ENCODE measurements at places on chromosomes 16 and 17. TPM values are rescaled to one million over a fixed set of nuclear protein-coding genes. Genes with fewer than 3 reads are reported as not detected.

Gene IRX3
- 2.4 TPM for total RNA-seq

DNA sequence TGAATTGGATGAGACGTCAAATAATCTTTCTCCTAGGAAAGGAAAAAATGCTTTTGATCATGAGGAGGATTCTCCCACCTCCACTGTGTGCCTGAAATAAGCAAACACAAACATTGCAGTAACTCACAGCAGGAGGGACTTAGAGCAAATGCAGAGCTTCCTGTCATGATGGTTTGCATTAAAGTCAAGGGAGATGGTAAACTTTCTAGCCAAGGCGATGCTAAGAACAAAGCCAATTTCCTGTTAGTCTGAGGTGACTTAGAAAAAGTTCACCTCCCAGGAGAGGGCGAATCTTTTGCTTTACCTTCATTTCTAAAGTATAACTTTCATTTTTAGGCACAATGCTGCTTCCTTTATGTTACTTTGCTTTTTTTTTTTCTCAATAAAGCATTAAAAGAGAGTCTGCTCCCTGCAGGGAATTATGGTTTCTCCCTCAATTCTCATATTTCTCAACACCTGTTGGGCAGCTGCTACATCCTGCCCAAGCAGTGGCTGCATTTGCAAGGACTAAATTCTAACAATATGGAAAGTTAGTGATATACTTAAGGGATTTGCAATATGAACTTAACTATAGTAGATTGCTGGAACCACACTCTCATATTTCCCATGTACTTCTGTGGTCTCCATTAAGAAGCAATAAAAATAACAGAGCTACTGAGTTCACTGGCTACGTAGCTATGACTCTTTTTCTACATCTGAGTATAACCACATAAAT, 175.6 kb downstream of the PCTP start:
- no peak for DNase-seq

Gene HOXB13
- total RNA-seq = not detected

- DNase-seq = no peak
Measured at GRCh38 chr17:4807605-4808377, 839 bp downstream of the PLD2 start.

Gene WFIKKN1
- total RNA-seq = 0.06 TPM

Gene PIK3R6
- total RNA-seq = 1.2 TPM

Gene PPP4C
- total RNA-seq = 117 TPM

Gene COL1A1
- total RNA-seq = 118 TPM

DNA sequence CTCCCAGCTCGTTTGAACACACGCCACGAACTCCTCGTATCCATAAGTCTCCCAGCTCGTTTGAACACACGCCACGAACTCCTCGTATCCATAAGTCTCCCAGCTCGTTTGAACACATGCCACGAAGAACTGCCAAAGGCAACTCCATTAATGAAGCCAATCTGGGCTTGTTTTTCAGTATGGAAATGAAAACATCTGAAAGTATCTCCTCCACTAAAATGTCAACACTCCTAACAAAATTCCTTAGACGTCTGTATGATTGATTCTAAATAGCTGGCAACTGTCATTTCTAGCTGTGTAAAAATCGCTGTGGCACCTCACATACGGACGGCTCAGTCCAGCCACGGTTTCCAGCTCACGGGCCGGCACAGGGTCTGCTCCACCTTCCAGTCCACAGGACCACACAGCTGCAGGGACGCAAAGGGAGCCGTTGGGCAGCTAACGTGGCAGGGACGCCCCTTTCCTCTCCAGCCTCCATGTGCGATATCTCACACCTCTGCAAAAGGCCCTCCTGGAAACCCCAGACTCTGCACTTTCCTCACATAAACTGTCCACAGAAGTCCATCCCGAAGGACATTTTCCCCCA, 67.1 kb upstream of the METRNL start:
- no peak for DNase-seq

- no peak for DNase-seq
Measured at GRCh38 chr16:87426423-87427215, 34.5 kb downstream of the MAP1LC3B start.

- DNase-seq = no peak
Measured at GRCh38 chr16:9013508-9013864, 49.8 kb upstream of the USP7 start.

Gene KRTAP4-6
- total RNA-seq = not detected

DNA sequence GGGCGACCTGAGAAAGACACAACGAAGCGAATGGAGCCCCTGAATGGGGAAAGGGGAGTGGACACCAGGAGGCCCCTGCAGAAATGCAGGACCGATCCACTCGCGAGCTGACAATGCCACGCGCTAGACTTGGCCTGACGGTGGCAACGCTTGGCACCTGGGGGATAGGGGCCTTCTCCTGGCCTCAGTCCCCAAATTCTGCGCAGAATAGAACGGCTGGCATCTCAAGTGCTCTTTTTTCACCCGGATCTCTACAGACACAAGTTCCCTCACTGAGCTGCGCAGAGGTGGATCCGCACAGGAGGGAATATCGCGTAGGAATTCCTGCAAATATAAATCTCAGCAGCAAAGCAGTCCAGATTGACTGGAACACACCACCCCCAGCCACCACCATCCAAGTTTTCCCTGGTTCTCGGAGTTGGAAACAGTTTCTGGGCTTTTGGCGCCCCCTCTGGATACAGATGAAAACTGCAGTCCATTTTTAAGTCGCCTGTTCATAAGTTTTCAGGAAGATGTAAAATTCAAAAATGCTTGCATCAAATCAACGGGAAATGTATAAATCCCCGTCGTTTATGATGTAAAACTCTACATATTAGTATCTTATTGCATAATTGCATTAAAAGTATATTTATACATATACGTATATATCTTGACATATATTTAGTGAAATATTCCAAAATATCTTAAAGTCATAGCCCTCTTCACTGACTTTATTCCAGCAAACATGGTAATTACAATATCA, 2.3 kb upstream of the SOX9 start:
- peak; percentile 12 for DNase-seq

Gene ELMO3
- total RNA-seq = 0.53 TPM

Gene FAM234A
- total RNA-seq = 112 TPM

Gene TVP23C
- total RNA-seq = 24.2 TPM

Gene AARSD1
- total RNA-seq = 34.1 TPM

Gene NR1D1
- 5.1 TPM for total RNA-seq

Gene RTN4RL1
- total RNA-seq = not detected

- no peak for DNase-seq
Measured at GRCh38 chr17:38749223-38750043, 1.3 kb upstream of the PCGF2 start.

GRCh38 chr17:65147955-65148354, 10.8 kb downstream of the RGS9 start:
- DNase-seq = no peak

- DNase-seq = no peak
Measured at GRCh38 chr17:11239379-11239970, 1.5 kb upstream of the SHISA6 start.

DNA sequence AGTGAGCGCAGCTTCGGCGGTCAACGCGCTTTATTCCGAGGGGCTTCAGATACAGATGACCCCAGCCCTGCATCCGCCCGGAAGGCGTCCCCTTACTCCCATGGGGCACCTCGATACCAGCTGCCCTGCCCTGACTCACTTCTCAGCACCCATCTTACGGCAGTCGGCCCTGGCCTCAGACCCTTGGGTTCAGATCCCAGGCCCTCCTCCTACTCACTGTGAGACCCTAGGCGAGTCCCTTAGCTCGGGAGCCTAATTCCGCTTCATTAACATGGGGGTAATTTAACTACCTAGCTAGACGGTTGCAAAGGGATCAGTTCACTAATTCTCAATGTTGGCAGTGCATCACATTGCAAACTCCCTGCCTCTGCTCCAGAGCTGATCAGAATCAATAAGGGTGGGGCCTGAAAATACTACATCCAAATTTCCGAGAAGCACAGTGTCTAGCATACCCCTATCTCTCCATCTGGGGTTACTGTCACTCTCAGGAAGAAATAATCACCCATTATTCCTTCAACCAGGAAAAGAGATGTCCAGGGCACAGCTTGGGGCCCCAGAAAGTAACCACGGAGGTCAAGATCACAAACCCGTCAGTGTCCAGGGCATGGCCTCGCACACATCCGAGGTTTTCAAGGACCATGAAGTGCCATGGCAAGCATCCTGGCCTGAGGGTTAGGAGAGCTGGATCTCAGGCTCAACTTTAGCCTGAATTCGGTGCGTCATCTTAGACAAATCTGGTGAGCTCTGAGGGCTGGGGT, 415 bp upstream of the FLOT2 start:
- no peak for DNase-seq

DNA sequence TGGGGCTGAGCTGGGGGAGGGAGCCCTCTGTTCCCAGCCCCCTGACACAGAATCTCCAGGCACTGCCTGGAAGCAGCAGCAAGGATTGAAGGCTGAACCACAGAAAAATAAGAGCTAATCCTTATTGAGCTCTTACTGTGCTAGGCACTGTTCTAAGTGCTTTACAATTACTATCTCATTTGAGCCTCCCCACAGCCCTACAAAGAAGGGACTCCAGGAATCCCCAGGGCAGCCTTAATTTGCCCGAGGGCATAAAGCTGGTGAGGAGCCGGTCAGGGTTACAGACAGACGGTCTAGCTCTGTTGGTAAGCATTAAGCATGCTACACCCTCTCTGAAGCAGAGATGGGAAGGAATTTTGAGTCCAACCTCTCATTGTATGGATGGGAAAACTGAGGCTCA, 7.0 kb downstream of the SAMD14 start:
- DNase-seq = no peak

DNA sequence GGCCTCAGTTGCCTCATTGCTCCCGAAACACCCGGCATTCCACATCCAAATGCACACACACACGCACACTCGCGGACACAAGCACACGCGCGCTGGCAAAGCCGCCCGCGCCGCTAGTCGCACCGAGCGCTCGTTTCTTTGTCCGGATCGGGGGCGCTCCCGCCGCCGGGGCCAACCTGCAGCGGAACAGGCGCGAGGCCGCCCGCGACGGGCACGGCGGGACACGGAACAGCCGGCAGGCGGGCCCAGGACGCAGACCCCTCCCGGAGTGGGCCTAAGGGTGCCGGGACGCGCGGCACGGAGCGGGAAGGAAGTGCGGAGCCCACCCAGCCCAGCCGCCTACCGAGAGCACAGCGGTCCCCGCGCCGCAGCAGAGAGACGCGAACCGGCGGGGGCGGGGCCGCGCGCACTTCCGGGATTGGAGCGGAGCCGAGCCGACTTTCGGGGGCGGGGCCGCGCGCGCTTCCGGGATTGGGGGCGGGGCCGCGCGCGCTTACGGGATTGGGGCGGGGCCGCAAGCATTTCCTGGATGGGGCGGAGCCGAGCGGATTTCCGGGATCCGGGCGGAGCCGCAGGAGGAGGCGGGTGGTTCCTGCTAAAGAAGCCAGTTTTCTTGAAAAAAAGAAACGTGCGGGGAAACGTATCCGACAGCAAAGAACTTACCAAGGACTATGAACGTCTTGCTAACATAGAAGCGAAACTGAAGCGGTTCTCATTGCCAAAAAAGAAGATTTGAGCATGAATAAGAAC, at the start of gene CYBC1:
Gene CYBC1, minus strand, starts transcription at position 396 of the 750 bp plus-strand sequence. CDS start 1,498 bp downstream, outside the sequence.
- peak; percentile 57 for DNase-seq

- no peak for DNase-seq
Measured at GRCh38 chr17:81707725-81708646, 4.1 kb upstream of the SLC25A10 start.

DNA sequence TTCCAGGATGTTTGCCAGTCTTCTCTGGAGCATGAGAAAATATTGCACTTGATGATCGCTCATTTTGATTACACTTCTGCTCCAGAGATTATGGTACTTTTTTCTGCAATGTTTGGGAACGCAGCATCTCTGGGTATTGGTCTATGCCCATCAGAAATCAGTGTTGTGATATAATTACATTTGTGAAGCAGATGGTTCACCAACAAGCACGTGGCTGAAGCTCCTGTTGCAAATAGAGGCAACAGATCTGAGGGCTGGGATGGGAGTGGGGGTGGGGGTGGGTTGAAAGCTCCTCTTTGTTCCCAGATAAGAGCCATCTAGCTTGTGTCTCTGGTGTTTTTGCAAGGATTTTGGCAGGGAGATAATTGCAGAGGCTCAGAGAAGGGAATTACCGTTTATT, 252.3 kb downstream of the SHISA9 start:
- no peak for DNase-seq

Gene MYO15B
- 5.6 TPM for total RNA-seq

DNA sequence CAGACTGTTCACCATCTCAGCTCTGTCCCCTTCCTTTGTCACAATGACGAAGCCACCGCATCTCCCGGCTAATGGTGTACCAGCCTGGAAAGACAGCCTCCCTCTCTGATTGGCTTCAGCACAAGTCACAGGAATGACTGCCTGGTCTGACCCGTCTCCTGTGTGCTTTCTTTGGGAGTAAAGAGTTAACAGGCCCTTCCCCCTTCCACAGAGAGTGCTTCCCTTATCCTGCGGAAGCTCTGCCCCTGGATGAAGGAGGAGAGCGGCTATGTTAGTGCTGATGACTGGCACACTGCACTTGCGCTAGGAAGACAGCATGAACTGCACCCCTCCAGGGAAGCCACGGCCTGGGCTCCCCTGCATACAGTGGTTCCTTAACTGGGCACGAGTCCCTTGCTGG, 11.3 kb downstream of the USB1 start:
- DNase-seq = no peak

DNA sequence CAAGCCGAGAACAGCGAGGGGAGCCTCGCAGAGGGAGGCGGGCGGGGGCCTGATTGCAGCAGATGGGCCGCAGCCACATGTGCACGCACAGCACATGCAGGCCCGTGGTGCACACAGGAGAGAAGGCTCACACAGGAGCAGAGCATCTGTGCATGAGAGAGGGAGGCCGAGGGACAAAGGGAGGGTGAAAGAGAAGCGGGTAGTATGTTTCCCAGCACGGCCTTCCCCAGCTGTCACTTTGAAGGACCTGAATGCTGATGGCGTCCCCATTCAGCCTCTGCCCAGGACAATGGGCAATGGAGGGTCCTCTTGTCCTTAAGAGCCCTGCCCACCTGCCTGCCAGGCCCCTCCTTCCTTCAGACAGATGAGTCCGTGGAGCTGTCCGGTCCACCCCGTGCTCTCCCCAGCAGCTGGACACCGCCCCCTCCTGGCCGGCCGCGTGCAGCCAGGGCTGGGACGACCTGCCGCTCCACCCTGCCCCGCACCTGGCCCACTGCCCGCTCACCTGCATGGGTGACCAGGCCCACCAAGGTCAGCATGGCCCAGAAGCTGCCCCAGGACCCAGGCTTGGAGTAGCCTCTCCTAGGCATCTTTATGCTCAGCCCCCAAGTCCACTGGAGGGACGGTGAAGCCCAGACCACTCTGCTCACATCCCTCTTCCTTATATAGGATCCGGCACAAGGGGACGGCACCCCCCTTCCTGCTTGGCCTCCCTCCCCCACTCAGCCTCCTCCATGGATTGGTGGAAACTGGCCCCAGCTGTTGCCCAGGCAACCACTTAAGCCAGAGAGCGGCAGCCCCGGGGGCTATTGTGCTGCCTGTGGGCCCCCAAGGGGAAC, at the start of gene BTBD17:
Gene BTBD17, minus strand, starts transcription at position 639 of the 839 bp plus-strand sequence. Its CDS starts 49 bp downstream, at position 590.
- no peak for DNase-seq

GRCh38 chr17:29114141-29114540, 66.1 kb downstream of the MYO18A start:
- DNase-seq = no peak
